NCI-H82 (cell line): ENCODE measurements at places on chromosomes 3 and 15.
A peak's percentile ranks its signal among the peaks of the same experiment; 100 is the strongest.

- DNase-seq: no peak
These were observed 44.0 kb downstream of the EDEM1 start for GRCh38 chr3:5231487-5231886.

- no peak for DNase-seq
These were observed 76.4 kb downstream of the DHX36 start for GRCh38 chr3:154247806-154248415.

GRCh38 chr3:21912711-21913110, 161.7 kb upstream of the ZNF385D start:
- no peak for DNase-seq

- no peak for DNase-seq
These were observed 24.9 kb upstream of the TMCC1 start for GRCh38 chr3:129918461-129918860.

GRCh38 chr15:60520013-60520824, 41.3 kb upstream of the ICE2 start:
- DNase-seq: no peak

GRCh38 chr15:99105514-99106341, 848 bp downstream of the SYNM start:
- DNase-seq: peak; percentile 78

DNA sequence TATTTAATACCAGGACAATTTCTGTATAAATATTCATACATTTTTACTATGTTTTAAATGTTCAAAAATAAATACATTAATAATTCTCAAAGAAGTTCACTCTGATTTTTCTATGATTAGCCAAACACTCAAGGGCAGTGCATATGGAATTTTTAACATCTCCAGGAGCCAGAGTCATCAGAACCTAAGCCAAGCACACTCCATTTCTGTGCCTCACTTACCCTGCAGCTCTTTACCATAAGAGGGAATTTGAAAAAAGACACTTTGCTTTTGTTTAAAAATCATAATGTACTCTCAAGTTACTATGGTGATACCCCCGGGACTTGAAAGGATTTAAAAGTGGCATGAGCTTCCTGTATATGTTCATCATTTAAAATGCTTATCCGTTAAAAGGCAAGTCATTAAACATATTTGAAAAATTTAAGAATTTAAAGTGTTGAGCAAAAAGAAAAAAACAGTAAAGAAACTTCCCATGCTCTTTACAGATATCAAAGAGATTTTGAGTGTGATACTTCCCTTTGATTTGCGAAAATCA, 747.4 kb upstream of the NECTIN3 start:
- DNase-seq: no peak

DNA sequence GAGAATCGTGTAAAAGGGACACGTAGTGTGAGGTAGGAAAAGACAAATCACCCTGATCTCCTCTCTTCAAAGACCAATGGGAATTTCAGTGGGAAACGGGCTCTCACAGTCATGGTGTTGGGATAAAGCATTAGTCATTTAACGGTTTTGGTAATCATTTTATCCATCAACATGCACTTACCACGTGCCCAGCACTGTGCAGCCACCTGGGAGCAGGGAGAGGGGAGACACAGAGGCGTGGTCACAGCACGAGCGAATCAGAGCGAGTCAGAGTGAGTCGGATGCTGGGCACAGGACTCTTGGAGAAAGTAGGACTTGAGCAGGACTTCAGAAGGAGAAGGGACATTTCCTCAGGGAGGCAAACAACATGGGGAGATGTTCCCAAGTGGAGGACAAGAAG, 130.8 kb downstream of the MINAR1 start:
- no peak for DNase-seq

DNA sequence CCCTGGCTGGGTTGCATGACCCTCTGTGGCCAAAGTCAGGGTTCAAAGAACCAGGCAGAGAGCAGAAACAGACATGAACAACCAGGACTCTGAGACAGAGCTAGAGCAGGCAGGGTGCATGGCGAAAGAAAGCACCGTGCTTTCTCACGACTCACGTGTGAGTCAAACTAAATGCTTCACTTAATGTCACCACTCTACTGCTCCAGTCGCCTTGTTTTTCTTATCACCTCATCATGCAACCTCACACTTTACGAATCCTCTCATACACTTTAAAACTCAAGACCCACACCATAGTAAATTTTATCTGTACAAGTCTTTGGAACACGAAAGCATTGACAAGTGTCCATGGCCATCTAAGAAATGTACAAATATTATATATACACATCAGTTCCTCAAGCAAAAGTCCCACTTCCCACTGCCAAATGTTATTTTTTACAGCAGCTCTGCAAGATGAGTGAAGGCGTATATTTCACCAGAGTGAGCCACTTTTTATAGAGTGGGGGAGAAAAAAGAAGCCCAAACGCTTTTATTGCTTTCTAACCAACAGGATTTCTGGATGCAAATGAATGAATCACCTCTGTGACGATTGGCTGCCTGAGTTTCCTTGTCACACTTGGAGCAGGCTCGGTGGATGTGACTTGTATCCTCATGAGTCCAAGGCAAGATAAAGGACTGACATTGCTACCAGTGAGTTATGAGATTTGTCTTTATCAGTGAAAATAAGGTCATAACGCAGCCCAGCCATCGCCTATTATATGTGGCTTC, 16.0 kb upstream of the MEGF11 start:
- DNase-seq: peak; percentile 82

DNA sequence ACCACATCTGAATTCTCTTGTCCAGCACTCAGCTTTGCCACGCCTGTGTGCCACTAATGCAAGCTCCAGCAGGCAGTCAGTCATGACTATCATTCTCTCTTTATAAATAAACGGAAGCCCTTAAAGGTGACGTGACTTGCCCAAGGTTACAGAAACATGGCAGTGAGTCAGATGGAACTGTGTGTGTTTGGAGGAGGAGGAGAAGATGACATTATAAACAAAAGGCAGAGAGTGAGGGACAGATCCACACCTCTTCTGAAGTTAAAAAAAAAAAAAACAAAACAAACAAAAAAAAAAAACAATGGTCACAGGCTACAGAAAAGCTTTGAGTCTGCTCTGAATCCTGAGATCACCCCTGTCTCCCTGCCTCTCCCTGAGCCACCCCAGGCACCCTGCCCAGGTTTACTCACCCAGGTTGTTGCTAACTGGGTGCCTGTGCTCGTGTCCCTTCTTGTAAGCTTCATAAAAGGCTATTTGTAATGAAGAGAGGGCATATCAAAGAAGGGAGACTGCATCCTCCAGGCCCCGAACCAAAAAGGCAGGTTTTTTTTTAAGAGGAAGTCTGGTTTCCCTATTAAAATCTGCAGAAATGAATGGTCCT, 119.7 kb upstream of the PHLDB2 start:
- no peak for DNase-seq

DNA sequence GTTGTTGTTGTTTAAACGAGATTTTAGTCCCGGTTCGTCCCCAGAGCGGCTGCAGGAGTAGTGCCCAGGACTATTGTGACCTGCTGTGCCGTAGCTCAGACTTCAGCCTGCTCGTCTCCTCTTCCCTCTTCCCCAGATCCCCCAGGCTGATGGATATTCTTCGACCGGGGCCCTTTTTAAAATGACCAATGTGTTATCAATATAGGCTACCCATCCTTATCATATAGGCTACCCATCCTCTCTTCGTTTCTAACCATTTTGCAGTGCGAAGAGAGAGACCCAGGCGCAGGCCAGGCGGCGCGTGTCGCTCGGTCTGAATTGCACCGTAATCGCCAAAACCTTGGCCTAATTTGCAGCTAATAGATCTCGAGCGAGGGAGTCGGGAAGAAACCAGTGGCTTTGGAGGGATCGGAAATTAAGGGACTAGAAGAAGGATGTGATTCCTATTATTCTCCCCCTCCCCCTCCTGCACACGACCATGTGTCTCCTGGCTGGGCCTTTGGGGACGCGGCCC, 23.0 kb downstream of the NR2F2 start:
- no peak for DNase-seq

DNA sequence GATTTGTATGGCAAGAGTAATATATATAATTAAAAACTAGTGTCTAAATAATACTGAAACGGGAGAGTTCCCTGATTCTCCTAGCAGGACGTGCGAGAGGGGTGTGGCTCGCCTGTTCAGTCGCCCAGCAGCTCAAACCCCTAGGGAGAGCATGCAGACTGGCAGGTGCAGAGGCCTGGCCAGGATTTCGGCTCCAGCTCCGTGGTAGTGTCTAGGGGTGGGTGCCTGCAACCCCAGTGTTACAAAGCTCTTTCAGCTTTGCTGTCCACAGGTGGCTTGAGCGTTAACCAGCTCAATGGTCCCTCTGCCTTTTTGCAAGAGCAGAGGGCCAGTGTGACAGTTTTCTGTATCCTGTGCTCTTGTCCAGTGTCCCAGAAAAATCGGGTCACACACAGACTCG, 226.6 kb downstream of the ALCAM start:
- DNase-seq: no peak

GRCh38 chr15:82848241-82848993, 39.0 kb downstream of the WHAMM start:
- DNase-seq: no peak

DNA sequence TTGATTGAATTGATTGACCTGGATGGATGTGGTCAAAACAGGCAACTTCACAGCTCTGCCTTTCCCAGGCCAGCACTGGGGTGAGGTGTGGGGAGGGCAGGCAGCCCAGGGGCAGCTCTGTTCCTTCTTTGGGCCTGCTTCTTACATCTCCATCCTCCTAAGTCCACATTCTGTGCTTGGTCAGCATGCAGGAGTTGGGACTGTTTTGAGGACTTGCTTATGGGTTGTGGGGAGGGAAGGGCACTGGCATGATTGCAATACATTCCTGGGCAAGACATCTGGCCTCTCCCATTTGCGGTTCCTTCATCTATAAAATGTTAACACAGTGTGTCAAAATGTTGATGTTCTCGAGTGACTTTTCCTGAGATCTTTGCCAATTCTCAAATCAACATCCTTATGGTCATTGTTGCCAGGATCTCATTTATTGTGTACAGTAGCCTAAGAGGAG, 84.1 kb downstream of the ST6GAL1 start:
- no peak for DNase-seq

DNA sequence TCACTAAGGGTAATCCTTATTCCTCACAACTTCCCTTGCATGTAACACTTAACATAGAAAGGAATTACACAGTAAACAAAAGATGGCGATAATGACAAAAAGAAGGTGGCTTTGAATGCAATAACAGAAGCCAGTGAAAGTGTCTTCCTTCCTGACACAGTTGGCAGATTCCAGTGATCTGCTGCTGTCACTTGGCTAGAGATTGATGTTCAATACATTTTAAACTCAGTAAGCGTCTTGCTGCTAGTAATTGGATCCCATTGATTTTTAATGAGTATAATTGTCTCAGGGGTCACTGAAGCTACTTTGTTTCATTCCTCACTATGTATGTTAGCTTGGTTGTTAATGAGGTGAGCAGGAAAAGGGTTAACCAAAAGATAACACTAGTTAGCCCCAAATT, 692.7 kb downstream of the NTRK3 start:
- DNase-seq: peak; percentile 75

DNA sequence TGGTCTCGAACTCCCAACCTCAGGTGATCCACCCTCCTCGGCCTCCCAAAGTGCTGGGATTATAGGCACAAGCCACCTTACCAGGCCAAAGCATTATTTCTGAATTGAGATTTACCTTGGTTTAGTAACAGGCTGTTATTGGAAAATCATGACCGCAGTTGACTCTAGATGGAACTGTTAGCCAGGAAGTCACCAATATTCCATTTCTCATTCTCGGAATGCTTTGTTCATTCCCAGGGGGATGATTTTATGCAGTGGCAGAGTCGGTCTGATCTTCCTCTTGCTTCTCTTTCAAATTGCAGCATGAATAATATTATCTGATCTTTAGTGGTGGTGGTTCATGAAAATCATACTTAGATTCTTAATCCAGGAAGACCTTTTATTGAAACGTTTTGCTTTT, 195.5 kb upstream of the MBNL1 start:
- no peak for DNase-seq

- peak; percentile 43 for DNase-seq
These were observed 200.7 kb downstream of the KCNH8 start for GRCh38 chr3:19348941-19349564.

- DNase-seq: no peak
These were observed 84.5 kb downstream of the SETD2 start for GRCh38 chr3:47079432-47079831.

- peak; percentile 18 for DNase-seq
These were observed 72.9 kb downstream of the CLASP2 start for GRCh38 chr3:33645060-33645647.

DNA sequence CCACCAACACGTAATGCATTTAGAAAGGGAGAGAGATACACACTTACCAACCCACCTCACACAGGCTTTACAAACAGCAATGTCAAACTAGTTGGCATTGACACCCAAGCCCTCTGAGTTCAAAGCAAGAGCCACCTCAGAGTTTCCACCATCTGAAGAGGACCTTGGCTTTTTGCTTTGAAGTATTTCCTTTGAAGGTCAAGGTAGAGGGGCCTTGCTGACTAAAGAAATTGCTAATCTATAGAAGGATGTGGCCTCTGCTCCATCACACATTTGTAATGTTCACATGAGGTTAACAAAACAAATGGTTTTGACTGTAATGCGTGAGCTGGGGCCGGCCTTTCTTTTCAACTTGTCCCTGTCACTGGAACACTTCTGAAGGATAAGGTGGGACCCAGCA, 117.7 kb downstream of the POLR2M start:
- DNase-seq: no peak
